NCI-H774 (cell line): ENCODE measurements at places on chromosomes 6 and 20.

- no peak for DNase-seq
Measured at GRCh38 chr20:49694450-49695071, 19.1 kb downstream of the B4GALT5 start.

DNA sequence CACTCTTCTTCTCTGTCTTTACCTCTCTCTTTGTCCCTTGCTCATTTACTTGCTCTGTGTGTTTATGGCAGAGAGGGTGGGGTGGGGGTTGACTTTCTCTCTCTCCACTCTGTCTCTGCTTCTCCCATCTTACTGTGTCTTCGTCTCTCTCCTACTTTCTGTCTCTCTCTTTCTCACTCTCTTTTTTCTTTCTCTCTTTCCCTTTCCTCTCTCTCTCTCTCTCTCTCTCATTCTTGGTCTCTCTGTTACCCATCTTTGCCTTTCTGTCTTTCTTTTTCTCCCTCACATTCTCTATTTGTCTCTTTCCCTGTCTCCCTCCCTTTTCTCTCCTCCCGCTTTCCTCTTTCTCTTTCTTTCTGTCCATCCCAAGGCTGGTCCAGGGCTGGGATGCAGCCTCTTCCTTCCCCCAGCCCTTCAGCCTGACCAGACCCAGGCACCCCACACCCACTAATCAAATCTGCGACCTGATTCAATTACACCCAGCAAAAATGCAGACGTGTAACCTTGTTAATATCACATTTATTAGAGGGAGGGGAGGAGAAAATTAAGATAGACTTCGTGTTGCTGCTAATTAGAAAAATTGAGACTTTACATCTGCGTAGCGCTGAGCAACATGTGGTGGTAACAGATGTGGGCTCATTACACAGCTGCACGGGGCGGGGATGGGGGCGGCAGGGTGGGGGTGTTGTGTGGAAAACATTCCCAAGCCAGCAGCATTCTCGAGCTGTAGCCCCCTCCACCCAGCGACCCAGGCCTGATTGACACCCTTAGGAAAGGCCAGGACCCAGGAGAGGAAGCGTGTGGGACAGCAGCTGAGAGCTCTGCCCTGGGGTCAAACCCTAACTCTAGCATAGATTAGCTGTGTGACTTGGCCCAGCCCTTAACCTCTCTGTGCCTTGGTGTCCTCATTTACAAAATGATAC, 124.9 kb upstream of the MAFB start:
- no peak for DNase-seq

GRCh38 chr6:111686249-111686931, 80.7 kb upstream of the TRAF3IP2 start:
- DNase-seq = no peak

GRCh38 chr20:37479925-37480691, 40.9 kb upstream of the NNAT start:
- no peak for DNase-seq

GRCh38 chr6:133208183-133208755, 32.9 kb upstream of the EYA4 start:
- no peak for DNase-seq

- no peak for DNase-seq
Measured at GRCh38 chr20:35902545-35902941, 51.8 kb downstream of the SCAND1 start.

DNA sequence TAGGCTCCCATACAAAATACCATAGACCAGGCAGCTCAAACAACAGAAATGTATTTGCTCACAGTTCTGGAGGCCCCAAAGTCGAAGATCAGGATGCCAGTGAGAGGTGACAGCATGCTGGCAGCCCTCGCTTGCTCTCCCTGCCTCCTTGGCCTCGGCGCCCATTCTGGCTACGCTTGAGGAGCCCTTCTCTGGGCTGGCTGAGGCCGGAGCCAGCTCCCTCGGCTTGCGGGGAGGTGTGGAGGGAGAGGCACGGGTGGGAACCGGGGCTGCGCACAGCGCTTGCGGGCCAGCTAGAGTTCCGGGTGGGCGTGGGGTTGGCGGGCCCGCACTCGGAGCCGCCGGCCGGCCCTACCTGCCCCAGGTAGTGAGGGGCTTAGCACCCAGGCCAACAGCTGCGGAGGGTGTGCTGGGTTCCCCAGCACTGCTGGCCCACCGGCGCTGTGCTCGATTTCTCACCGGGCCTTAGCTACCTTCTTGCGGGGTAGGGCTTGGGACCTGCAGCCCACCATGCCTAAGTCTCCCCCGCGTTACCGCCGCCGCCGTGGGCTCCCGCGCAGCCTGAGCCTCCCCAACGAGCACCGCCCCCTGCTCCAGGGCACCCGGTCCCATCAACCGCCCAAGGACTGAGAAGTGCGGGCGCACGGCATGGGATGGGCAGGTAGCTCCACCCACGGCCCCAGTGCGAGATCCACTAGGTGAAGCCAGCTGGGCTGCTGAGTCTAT, 32.6 kb upstream of the SERPINB9 start:
- DNase-seq = no peak

- DNase-seq = no peak
Measured at GRCh38 chr20:44848254-44849015, 37.1 kb upstream of the YWHAB start.

- no peak for DNase-seq
Measured at GRCh38 chr6:163193326-163193725, 221.2 kb upstream of the QKI start.

DNA sequence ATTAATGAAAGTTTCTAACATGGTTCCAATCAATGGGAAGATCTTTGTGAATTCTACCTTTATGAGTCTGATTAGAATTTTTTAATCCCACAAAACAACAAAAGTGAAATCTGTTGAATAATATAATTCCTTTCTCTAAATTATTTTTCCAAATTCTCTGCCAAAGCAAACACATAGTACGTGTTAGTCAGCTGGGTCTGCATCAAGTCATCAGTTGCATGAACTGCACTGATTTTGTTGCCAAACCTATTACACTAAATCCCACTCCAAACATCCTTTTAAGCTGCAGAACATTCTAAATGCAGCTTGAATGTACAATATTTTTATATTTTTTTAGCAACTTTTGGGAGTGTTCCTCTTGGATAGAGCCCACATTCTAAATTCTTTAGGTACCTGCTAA, 199.0 kb upstream of the HSF2 start:
- DNase-seq = no peak

- no peak for DNase-seq
Measured at GRCh38 chr20:49580813-49581174, 12.9 kb upstream of the PTGIS start.

- DNase-seq = no peak
Measured at GRCh38 chr6:138555421-138555988, 56.2 kb upstream of the NHSL1 start.

GRCh38 chr6:227812-228338, 64.4 kb upstream of the DUSP22 start:
- DNase-seq = no peak

DNA sequence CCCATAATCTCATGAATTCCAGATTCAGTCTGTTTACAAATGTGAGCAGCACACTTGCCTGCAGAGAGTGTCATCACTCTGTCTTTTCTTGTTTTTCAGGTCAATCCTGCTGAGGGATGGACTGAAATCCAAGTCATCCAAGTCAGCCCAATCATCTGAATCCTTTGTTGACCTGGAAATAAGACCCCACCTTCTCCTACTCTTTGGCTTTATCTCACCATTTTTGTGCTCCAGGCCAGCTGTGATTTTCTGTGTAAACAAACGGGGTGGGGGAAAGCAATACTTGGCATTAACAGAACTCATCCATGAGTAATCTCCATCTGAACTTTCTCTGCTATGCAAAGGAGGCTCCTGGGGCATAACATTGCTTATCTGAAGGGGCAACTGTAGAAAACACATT, 16.9 kb upstream of the GSTA4 start:
- DNase-seq = no peak

DNA sequence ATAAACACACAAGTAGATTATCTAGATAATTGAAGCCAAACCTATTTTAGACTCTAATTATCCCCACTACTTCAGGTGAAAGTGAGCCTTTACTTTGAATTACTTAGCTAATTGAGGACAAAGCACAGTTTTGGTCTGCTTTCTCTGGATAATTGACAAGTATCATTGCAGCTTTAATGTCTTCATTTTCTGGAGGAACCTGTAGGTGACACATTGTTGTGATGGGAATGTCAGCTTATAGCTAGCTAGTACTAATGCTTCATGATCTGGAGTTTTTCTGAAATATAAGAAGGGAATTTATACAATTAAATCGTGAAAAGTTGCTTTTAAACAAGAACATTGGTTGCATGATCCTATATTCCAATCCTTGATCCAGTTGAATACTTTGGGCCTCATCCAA, 319.3 kb upstream of the CITED2 start:
- no peak for DNase-seq

DNA sequence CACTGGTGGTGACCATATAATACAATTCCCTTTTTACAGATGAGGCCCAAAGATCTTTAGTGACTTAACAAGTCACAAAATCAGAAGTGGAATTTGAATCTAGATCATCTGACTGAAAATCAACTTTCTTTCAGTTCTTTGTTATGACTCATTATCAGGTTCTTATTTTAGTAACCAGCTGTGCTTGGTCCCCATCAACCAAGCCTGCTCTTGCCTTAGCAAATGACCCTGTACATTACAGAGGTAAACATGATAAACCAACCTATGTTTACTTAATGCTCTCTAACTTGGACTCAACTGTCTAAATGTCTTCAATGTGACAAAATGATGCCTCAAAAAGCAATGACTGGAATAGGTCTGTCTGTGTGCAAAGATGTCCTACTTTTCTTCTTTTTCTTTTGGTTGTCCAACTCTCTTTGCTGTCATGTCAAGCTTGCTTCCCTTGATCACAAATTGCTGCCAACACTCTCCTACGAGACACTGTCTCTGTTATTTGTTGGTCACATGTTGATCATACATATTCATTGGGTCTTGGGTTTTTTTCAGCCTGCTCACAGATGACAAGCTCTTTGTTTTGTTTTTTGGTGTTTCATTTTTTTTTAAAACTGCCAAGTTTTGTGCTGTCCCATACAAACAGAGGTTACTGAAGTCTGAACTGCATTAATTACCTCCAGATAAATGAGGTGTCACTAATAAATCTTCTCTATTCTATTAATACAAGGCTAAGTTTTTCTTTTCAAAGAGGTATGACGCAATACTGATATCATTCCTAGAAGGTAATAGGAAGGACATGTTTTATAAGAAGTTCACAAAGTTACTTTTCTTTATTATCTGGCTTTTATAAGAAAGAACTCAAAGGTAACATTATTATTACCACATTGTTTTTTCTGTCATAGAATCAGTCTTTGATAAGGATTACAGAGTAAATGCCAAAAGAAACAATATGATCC, 62.2 kb upstream of the PLN start:
- DNase-seq = no peak

DNA sequence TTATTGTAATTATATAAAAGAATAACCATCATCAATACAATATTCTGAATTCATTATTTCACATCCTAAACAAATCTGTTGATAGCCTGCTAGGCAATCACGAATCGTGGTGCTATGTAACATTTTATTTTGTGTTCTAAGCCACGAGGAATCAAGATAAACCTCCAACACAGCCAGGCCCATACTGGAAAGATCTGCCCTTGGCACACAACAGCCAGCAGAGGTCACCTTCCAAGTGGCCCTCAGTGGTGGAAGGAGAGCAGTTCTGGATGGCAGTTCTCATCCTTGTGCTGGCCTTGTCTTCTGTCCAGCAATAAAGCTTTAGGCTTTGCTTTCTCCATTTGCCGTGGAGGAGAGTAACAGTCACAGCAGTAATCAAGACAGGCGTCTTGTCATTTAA, 13.2 kb downstream of the ZNF831 start:
- no peak for DNase-seq

DNA sequence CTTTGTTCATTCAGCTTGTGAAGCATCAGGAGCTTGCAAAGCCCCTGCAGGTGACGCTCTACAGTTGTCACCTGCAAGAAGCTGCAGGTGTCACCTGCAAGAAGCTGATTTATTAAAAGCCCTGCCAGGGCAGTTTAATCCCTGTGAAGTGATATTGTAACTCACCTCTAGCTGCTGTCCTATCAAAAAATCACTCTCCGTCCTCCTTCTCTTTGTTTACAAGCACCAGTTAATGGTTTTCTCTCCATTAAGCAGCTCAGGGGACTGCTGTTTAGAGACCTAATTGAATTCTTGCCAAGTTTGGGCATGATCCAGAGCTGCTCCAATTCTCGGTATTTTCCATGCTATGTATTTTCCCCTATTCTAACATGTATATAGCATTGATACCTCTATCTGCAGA, 345.9 kb downstream of the ARHGAP18 start:
- peak; percentile 28 for DNase-seq

DNA sequence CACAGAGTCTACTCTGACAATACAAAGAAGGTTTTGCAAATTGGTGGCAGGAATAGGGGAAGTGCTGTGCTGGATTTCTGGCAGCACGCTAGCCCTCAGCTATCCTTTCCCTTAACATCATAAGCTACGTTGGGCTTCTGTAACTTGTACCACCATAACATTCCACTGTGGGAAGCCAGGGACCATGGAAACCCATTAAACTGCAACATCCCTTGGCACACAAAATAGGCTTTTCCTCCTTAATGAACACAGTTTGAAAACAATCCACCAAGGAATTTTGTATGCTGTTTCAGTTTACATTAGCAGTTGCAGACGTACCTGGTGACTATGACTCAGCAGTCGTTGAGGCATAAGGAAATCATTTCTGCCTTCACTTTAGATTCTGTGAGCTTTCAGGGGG, 203.9 kb upstream of the RAB32 start:
- no peak for DNase-seq

DNA sequence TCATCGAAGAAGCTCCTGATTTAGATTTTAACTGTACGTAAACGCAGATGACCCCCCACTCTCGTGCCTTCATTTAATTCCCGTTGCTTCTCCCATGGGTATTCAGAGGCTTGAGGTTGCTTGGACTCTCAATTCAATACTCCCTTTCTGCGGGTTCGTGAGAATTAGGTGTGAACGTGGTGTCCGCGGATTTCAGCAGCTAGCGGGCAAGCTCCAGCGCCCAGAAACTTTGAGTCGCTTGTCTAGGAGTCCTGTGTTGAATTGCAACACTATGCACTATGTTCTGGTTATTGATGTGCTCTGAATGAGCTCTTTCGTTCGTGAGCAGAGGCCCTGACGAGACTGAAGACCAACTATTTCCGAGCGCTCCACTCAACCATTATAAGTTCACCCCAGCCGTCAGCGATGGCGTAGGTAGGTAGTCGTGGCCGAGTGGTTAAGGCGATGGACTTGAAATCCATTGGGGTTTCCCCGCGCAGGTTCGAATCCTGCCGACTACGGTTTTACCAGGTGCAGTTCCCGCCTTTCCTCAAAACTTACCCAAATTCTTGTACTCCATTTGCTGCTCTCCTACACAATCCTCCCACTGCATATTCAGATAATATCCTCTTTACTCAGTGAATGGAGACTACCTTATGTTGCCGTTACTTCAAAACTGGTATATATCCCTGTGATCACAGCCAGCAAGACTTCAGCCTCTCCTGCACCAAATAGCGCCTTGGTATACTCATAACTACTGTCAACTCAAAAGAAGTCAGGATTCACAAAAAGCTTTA, 72.6 kb upstream of the ZNF184 start:
- DNase-seq = peak; percentile 12

DNA sequence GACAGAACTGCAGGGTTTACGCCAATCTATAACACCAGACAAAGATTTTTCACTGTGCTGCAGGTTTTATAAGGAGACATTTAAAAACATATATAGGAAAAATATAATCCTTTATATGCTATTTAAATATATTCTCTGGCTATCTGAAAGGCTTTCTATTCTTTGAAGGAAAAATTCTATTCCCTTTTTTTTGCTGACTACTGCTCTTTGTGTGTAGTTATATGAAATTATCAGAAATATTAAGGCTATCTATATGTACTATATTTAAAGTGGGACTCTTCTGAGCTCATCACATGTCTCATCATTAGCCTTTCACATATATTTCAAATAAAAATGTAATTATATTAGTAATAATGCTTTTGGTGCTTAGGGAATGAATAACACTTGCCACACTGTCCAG, 930.7 kb downstream of the EYS start:
- no peak for DNase-seq

- no peak for DNase-seq
Measured at GRCh38 chr6:79699606-79700005, 68.5 kb downstream of the SH3BGRL2 start.
